ENCODE measurements at places on chromosomes 2 and 18.
A peak's percentile ranks its signal among the peaks of the same experiment; 100 is the strongest.

DNA sequence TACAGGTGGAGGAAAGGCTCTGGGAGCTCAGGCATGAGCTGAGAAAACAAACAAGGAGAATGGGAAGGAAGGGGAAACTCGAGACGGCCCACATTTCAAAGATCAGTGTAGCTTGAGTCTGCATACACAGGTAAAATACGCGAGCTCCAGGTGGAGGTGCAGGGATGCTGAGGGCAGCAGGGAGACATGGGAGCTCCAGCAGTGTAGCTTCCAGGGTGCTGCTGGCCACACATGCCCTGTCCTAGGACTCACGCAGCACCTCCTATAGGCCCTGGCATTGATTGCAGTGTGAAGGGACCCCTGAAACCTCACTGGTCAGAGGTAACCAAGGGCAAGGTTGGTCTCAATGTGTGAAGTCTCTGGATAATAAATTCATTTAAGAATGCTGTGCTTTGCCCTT, 362.8 kb upstream of the HS6ST1 start:
- H3K27ac ChIP-seq: no peak overlapping the region
- no peak overlapping the region for H3K4me3 ChIP-seq
- no peak for DNase-seq

DNA sequence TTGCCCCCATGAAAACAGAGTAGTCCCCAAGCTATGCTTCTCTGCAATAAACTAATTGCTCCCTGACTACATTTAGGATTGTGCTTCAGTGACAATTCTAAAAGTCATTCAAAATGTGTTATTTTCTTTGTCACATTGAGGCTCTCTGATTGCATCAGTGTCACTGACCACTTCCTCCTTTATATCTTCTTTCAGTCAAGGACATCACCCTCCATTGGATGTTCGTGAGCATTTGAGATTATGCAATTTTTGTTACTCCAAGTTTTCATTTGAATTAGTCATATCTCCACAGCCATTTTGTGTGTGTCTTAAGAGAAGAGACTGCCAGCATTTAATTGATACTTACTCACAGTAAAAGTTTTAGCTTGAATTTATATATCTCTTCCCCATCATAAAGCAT, 780.8 kb upstream of the GCFC2 start:
- H3K27ac ChIP-seq: no peak overlapping the region
- H3K36me3 ChIP-seq: no peaks in the 10 kb centered on the region
- H3K4me1 ChIP-seq: no peaks in the 10 kb centered on the region
- DNase-seq: no peak
- H3K27me3 ChIP-seq: no peaks in the 10 kb centered on the region
- no peak overlapping the region for H3K4me3 ChIP-seq

GRCh38 chr2:204672772-204673171, 127.5 kb downstream of the PARD3B start:
- H3K4me3 ChIP-seq: no peak overlapping the region
- H3K27me3 ChIP-seq: no peaks in the 10 kb centered on the region
- no peak for DNase-seq

- no peak overlapping the region for H3K4me3 ChIP-seq
- peaks cover 22% of the 10 kb centered on the region for H3K36me3 ChIP-seq
- H3K4me1 ChIP-seq: no peaks in the 10 kb centered on the region
These were observed 23.6 kb downstream of the FZD5 start for GRCh38 chr2:207746131-207746530.

GRCh38 chr2:204049635-204050034, 113.1 kb downstream of the ICOS start:
- H3K4me1 ChIP-seq: no peaks in the 10 kb centered on the region
- H3K4me3 ChIP-seq: no peak overlapping the region
- peaks cover 2% of the 10 kb centered on the region for H3K27me3 ChIP-seq
- no peak overlapping the region for H3K27ac ChIP-seq
- H3K36me3 ChIP-seq: no peaks in the 10 kb centered on the region

GRCh38 chr2:219368690-219369191, 19.0 kb downstream of the DNPEP start:
- peaks cover 3% of the 10 kb centered on the region for H3K4me1 ChIP-seq
- no peak overlapping the region for H3K4me3 ChIP-seq
- H3K27ac ChIP-seq: no peak overlapping the region

GRCh38 chr2:2542316-2542715, 211.2 kb upstream of the MYT1L start:
- no peak overlapping the region for H3K4me3 ChIP-seq
- peaks cover 4% of the 10 kb centered on the region for H3K27me3 ChIP-seq
- H3K4me1 ChIP-seq: peaks cover 13% of the 10 kb centered on the region
- no peaks in the 10 kb centered on the region for H3K36me3 ChIP-seq

DNA sequence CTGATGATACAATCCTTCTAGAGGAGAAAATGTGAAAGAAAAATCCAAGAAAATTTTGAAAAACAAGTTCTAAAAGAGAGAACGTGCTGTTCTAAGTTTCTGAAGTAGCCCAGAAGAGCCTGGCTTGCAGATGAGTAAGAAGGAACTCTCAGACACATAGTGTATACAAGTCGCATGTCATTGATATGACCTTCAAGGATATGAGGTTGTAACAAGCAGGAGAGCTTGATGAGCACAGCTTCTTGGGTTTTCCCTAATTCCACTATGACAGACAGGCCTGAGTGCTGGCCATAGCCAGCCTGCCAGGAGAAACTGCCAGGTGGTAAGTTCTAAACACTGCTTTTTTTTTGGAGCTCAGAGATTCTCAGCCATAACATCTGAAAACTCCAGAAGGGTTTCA, 235.7 kb upstream of the SIX2 start:
- H3K36me3 ChIP-seq: no peaks in the 10 kb centered on the region
- H3K27me3 ChIP-seq: no peaks in the 10 kb centered on the region
- no peak overlapping the region for H3K4me3 ChIP-seq
- H3K4me1 ChIP-seq: peaks cover 4% of the 10 kb centered on the region
- no peak overlapping the region for H3K27ac ChIP-seq

GRCh38 chr18:79068341-79068936, 755 bp upstream of the ATP9B start:
- peaks cover 20% of the 10 kb centered on the region for H3K27me3 ChIP-seq
- H3K36me3 ChIP-seq: peaks cover 28% of the 10 kb centered on the region
- peak overlapping the region; percentile 90 for H3K27ac ChIP-seq
- peak overlapping the region; percentile 91 for H3K4me3 ChIP-seq

DNA sequence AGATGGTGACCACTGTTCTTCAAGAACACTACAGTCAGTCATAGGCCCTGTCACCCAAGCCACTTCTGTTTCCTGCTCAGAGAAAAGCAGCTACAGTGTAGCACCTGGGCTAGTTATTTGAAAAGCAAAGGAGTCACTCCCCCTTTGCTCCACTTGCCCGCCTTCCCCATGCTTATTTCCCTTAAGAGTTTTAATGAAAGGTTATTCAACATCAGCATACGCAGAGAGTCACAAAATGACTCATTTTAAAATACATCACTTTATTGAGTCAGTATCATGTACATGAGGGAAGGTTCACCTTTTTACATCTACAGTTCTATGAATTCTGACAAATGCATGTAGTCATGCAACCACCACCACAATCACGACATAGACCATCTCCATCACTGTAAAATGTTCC, 71.3 kb downstream of the TNFRSF11A start:
- H3K36me3 ChIP-seq: no peaks in the 10 kb centered on the region
- no peak overlapping the region for H3K27ac ChIP-seq
- DNase-seq: no peak
- peaks cover 9% of the 10 kb centered on the region for H3K27me3 ChIP-seq
- peaks cover 8% of the 10 kb centered on the region for H3K4me1 ChIP-seq
- H3K4me3 ChIP-seq: no peak overlapping the region

DNA sequence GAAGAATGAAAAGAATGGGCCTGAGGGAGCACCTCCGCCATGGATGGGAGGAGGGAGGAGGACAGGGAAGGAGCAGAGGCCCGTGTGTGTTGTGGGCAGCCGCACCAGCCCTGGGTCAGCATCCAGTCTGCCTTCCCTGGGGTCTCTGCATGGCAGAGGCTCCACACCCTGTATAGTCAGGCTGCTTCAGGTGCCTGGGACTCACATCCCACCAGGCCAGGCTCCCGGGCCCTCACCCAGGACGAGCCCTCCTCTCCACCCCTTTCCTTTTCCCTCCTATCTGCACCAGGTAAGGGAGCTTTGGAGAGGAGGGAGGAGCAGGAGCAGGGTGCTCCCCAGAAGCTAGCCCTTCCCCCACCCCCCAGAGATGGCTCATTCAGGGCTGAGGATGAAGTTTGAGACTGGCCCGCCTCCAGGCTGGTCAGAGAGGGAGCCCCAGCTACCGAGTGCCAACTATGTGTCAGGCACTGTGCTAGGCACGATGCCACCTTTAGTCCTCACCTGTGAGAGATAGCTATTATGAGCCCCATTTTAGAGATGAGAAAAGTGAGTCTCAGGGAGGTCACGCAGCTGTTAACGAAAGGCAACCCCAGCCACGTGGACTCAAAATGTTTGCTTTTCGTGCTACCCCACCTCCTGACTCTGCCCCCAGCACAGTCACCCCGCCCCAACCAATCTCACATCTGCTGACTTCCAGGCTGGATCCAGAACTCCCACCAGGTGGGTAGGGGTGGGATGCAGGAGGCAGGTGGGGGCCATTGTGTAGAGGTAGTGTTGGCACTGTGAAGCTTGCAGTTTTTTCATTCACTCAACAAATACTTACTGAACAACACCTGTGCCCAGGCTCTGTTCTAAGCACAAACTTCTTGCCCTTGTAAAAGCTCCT, 242.1 kb downstream of the DYSF start:
- peak overlapping the region; percentile 44 for H3K27ac ChIP-seq
- peaks cover 36% of the 10 kb centered on the region for H3K36me3 ChIP-seq

DNA sequence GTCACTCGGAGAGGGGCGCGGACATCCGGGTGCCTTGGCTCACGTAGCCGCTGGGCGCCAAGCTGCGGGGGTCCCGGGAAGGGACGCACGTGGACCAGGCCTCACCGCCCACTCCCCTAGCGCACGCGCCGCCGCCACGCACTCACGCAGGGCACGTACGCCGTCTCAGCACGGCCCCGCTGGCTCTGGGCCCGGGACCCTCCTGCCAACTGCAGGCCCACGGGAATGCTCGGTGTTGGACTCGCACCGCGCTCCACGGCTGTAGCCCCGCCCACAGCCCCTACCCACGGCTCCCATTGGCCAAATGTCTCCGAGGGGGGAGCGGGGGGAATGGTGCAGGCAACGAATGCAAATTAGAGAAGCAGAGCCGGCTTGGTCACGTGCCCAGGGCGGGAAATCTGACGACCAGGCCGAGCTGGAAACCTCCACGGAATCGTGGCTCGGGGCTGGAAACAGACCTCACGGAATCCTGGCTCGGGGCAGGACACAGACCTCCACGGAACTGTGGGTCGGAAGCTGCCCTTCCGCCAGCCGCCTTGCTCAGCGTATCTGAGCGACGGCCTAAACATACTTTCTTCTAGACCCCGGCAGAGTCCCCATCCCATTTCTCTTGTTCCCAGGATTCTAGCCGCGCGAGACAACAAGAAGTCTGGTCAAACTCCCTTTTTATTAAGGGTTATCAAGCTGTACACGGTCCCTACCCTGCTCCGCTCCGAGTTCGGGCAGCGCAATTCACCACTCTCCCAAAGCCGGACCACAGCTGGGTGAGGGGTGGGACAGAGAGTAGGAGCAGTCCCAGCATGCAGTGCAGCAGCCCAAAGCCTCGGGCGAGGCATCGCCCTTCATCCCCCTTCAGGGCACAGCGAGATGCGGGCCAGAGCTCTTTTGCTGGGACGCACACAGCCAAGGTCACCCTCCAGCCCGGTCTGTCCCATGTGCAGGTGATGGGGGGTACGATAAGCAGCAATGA, at the start of gene ABCB6:
Gene ABCB6 (minus strand): TSS at position 227 of the 970 bp plus-strand sequence. CDS start 285 bp downstream, outside the sequence.
- peak within 1 kb of the TSS; percentile 74 for H3K27ac ChIP-seq
- peak; percentile 89 for DNase-seq
- peaks cover 10% of the 10 kb centered on the region for H3K27me3 ChIP-seq
- H3K4me1 ChIP-seq: peaks cover 14% of the 10 kb centered on the region

DNA sequence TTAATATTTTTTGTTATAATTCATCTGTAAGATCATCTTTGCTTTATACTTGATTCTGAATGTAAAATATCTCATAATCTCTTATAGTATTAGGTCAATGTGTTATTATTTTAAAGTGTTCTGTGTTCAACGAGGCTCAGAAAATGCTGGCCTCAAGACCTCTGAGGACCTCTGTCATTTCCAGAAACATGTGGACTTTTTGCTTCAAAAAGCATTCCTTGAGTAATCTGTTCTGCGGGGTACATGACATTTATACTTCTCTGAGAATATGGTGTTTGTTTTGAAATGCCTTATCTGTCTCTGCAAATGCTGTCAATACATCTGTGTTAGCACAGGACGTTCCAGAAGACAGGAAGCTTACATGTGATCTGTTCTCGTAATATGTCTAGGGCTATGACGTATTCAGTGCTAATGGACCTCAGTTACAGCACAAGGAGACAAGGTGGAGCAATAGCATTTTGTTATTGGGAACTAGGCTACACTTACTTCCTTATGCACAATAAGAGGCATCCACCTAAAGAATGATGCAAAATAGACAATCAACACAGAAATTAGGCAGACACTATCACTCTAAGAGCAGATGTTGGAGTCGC, 37.6 kb upstream of the IL1RL1 start:
- H3K4me1 ChIP-seq: peaks cover 3% of the 10 kb centered on the region
- H3K27me3 ChIP-seq: peaks cover 8% of the 10 kb centered on the region
- H3K4me3 ChIP-seq: no peak overlapping the region
- H3K27ac ChIP-seq: no peak overlapping the region

DNA sequence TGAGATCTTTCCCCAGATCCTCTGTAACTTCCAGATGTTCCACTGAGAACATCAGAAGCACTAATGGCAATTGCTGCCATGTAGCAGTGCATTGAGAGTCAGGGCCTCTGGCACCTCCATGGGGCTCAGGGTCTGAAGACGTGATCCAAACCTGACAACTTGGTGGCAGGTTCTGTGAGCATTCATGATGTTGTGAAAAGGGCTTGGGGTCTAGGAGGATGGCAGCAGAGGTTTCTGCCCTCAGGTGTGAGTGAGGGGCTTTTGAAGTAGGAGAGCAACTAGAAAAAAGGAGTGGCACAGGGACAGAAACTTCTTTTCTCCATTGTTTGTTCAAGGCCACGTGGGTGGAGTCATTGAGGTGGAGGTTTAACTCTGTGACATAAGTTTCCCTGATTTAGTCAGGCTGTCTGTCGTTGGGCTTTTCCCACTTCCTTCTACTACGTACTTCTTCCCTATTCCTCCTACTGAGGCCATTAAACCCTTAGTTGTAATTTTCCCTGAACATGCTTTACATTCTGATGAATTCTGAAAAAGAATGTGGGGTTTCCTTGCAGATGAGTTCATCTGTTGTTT, 13.1 kb downstream of the CFLAR start:
- peak overlapping the region; percentile 97 for H3K27ac ChIP-seq
- peaks cover 86% of the 10 kb centered on the region for H3K4me1 ChIP-seq
- H3K36me3 ChIP-seq: peaks cover 38% of the 10 kb centered on the region
- peaks cover 13% of the 10 kb centered on the region for H3K27me3 ChIP-seq
- peak overlapping the region; percentile 56 for H3K4me3 ChIP-seq

DNA sequence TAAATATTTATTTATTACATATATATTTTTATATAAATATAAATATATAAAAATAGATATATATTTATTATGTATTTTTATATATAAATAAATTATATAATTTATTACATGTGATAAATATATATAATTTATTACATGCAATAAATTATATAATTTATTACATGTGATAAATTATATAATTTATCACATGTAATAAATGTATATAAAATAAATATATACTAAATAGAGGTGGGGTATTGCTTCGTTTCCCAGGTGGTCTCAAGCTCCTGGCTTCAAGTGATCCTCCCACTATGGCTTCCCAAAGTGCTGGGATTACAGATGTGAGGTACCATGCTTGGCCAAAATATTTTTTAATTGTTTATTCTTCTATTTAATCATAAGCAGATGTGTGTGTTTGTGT, 3.6 kb upstream of the G6PC2 start:
- H3K36me3 ChIP-seq: no peaks in the 10 kb centered on the region
- peaks cover 2% of the 10 kb centered on the region for H3K27me3 ChIP-seq
- no peaks in the 10 kb centered on the region for H3K4me1 ChIP-seq
- no peak overlapping the region for H3K4me3 ChIP-seq
- H3K27ac ChIP-seq: no peak overlapping the region
